ENCODE measurements at places on chromosomes 3 and 15.

DNA sequence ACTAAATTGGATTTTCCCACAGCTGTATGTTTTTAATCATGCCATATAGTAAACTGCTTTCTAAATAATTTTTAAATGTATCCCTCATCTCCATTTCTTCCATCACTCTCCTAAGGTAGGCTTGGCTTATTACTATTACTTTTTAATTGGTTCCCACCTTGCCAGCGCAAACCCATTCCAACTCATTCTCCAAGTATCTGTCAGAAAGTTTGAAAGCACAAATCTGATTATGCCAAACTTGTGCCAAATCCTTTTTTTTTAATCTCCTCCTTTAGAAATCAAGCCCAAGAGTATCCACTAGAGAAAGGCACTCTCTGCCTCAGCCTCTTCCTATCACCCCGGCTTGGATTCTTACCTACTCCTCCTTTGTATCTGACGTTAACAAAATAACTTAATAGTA, 784.5 kb downstream of the TBL1XR1 start:
- DNase-seq = no peak

DNA sequence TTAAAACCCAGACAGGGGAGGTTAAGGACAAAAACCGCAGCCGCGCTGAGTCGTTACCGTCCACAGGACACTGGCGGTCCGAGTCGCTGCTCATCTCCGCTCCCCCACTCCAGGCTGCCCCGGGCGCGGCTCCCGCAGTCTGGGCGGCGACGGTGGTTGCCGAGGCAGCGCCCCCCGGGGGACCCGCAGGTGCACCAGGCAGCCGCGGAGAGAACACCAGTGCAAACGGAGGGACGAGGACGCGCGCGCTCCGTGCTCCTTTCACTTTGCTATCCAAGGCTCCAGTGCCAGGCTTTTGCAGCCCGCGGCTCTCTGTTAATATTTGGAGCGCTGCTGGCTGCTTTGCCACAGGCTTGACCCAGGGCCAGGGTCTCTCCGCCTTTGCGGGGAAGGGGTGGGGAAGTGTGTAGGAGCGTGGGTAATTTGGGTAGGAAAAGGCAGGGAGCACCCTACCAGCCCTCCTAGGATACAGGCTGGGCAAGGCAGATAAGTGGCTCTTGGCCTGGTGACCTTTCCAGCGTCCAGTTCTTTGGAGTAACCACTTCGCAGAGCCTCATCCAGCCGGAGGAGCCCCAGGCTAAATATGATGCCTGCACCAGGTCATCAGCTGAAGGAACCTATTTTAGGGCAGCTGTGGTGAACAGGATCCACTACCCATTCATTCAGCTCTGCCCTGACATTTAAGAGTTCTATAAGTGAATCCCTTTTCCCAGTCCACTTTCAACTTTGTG, at the start of gene GADL1:
Gene GADL1, minus strand, starts transcription at position 141 of the 731 bp plus-strand sequence. Its CDS starts 47 bp downstream, at position 94.
- DNase-seq = peak; percentile 40

GRCh38 chr15:59221511-59222505, 15.2 kb downstream of the LDHAL6B start:
- peak; percentile 46 for DNase-seq

DNA sequence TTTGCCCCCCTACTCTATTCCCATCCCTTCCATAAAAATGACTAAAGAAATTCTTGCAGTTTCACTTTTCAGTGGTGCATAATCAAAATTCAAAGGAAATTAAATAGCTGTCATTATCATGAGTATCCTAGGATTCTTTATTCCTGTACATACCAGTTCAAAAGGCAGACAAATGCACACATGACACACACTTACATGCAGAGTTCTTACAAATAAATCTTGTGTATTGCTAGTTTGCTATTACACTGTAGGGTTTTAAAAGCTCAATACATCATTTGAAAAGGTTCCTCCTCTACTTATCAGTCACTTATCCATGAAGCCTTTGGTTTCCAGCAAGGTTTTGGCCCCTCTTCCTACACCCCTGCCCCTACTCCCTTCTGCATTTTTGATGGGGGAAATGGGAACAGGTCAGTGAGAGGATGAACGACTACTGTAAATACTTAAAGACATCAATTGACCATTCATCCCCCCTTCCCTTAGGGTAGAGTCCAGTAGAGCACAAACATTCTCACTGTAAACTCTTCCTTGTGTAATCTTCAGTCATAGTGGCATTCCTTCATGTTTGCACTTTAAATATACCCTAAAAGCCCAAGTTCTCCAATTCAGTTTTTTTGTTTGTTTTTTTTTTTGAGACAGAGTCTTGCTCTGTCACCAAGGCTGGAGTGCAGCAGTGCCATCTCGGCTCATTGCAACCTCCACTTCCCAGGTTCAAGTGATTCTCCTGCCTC, 92.6 kb downstream of the SUCLG2 start:
- no peak for DNase-seq

- DNase-seq = peak; percentile 63
Observed at GRCh38 chr3:72820415-72820814, 27.8 kb downstream of the SHQ1 start.

DNA sequence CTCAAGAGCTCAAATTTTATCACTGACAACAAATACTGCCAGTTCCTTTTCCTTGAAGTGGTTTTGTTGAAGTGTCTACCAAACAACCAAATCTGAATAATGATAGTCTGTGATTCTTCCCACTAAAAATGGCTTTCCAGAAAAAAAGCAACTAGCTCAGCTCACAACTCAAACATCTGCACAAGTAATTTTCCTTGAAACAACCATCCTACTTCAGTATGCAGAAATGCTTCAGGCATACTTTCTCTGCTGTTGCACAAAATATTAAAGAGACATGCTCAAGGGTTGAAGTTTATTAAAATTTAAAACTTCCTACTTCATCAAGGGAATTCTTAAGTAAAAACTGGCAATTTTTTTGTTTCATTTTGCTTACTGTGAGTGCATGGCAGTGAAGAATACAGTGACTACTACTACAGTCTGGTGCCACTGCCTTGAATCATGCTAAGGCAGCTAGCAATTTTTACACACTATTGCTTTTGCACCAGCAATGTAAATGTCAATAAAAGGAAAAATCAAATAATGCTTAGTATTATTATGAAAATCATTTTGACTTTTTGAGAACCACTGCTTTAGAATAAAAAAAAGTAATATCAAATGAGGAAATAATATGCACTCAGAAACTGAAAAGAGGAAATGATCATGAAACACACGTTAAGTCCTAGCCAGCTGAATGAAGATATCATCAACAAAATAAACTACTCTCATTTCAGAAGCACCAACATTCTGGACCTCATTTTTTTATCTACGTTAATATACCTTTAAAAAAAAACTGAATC, 33.6 kb downstream of the VPS13C start:
- DNase-seq = no peak

- no peak for DNase-seq
Observed at GRCh38 chr15:98505611-98506031, 142.7 kb upstream of the IGF1R start.

DNA sequence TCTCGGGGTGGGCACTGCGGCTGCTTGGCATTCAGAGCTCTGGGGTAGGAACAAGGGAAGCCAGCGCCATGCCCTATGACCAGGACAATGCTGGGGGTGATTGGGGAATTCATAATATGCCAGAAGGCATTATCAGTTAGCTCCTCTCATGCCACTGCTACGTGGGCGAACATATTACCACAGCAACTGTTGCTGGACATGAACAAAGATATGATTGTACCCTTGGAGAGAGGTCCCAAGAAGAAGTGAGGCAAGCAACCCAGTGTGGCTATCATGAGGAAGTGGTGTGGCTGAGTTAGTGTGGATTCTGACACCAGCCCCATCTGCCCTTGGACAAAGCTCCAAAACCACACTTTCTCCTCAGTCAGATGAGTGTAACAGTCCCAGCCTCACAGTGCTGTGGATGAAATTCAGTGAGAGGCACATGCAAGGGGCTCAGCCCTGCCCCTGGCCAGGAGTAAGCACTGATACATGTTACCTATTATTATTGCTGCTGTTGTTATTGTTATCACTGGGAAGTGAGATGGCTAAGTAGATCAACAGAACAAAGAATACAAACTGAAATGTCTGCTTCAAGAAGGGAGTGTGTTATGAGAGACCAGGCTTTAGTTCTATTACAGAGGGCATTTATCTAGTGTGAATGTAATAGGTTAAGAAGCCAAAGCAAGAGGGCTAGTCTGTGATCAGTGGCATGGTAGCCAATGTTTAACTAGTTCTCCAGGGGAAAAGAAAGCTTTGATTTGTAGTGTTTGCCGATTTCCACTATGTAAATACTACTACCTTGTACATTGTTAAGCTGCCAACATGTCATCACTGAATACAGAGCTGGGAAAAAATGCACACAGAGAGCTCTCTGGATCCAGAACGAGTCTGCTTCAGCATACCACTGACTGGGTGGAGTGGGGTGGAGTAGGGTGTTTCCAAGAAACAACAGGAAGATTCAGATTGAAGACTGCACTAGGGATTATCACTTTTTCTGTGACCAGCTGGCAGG, 222.3 kb upstream of the EIF1B start:
- DNase-seq = no peak

- DNase-seq = no peak
Observed at GRCh38 chr3:55523471-55523870, 36.4 kb upstream of the WNT5A start.

DNA sequence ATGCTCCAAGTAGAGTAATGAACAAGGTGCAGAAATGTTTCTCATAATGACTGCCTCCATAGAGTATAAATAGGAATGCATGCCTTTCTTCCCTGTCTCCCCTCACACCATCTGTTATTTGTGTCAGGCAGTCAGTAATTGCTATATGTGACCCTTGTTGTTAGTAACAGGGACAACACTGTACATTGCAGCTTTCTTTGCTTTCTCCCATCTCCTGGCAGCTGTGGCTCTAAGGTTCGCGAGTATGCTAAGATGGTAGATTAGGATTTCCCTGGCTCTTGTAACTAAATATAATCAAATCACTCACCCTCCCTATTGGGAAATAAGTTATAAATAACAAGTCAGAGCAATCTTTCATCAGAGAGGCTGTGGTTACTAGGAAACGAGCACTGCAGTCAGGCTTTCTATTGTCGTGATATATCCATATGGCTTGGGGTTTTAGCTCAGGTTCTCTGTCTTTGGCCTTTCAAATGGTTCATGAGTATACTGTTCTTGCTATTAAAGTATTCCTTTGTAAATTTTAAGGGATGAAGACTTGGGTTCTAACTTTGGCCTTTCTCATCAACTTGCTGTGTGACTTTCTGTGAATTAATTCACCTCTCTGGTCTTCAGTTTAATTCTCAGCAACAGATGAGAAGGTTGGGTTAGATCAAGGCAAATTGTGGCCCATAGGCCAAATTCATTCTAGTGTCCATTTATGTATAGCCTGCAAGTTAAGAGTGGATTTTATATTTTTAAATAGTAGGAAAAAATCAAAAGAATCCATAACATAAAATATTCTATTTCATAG, 8.1 kb upstream of the MINDY4B start:
- no peak for DNase-seq

- no peak for DNase-seq
Observed at GRCh38 chr3:45180051-45180450, 33.9 kb upstream of the CDCP1 start.

DNA sequence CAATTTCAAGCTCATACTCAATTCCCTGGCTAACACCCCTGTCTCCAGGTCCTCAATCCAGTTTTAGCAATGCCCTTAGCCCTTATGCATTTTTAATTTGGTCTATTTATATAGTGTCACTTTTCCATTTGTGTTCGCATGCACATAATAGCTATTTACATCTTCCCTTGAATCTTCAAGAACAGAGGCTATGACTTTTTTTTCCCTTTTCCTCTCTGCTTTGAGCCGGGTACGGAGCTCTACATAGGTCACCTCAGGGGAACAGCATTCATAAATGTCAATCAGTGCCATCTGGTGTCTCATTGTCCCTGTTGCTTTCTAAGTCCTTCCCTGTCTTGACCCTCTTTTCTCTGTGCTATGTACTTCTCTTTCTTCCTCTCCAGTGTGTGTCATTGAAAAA, 26.5 kb upstream of the ACTC1 start:
- no peak for DNase-seq

DNA sequence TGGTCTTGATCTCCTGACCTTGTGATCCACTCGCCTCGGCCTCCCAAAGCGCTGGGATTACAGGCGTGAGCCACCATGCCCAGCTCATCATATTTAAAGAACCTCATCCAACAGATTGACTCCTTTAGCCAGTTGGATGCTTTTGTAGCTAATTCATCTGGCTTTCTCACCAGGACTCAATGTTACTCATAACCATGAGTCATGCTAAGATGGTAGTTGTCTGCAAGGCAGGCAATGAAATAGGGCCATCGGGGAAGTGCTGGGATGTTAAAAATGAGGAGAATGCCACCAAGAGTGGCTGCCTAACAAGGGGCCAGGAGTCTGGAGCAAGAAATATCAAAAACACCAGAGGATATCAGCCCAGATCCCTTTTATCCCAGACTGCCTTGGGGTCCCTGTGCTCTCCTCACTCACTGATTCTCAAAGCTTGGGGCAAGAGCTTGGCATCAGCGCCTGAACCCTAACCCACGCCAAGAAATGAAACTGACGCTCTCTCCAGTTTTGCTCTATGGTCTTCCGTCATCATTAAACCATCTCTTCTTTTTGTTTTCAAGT, 7.4 kb upstream of the PCOLCE2 start:
- DNase-seq = no peak

DNA sequence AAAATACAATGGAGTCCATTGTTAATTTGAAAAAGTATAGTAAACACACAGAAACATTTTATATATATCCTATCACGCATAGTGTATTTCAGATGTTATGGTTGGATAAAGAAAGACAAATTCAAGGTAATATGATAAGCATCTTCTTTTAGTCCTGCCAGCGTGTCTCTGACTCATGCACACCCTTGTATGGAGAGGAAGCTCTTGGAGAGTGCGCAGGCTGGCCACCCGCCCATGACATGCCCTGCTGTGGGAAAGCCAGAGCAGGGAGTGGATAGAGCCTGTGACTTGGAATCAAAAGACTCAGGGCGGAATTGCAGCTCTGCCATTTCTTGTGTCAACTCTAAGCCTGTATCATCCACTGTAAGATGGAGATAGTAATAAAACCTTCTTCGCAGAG, 23.0 kb upstream of the COPG1 start:
- no peak for DNase-seq

GRCh38 chr3:11600501-11601282, 43.0 kb downstream of the VGLL4 start:
- DNase-seq = peak; percentile 85

DNA sequence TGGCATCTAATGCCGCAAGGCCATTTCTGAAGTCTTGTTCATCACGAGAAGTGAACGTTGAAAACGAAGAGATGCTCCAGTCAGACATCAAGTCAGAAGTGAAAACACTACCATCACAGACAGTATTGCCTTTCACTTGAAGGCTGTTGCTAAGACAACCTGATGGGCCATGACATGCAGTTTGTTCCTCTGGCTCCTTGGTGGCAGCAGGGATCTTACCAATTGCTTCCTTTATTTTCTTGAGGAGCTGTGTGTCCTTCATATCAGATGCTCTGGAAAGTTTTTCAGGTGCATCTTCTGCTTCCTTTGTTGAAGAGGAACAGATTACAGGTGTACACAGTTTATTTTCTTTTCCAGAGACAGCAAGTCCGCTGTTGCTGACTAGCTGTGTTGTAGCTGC, 30.7 kb upstream of the MYLK start:
- DNase-seq = no peak

GRCh38 chr3:124588794-124589193, 141.5 kb upstream of the UMPS start:
- no peak for DNase-seq
